ENCODE measurements at places on chromosomes 5 and 9.

DNA sequence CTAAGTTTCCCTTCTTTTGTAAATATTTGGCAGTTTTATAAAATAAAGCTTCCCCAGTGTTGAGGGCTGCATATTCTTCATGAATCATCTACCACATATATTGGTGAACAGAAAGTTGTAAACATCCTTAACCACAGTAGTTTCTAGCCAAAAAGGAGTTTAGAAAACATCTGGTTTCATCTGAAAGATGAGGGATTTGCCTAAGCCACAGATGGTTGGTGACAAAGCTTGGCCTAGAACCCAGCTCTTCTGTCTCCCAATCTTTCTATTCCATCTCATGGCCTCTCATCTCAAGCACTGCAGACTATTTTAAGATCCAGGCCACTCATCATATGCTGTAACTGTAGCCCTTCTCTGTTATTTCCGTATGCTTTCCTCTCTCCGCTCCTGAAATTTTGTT lies 232.3 kb upstream of the TRPM3 start:
- no peak for DNase-seq

GRCh38 chr5:76908166-76908565 lies 44.7 kb upstream of the CRHBP start:
- DNase-seq = no peak

- DNase-seq = no peak
Measured at GRCh38 chr9:106376689-106377088, 486.3 kb upstream of the ZNF462 start.

GRCh38 chr5:35754481-35754880 lies 102.2 kb upstream of the IL7R start:
- DNase-seq = no peak

- DNase-seq = no peak
Measured at GRCh38 chr5:154047324-154047723, 8.6 kb downstream of the MFAP3 start.
